ENCODE measurements at places on chromosomes 5 and 9.

- no peak for DNase-seq
These were observed 3.1 kb downstream of the BRD3 start for GRCh38 chr9:134064711-134065110.

DNA sequence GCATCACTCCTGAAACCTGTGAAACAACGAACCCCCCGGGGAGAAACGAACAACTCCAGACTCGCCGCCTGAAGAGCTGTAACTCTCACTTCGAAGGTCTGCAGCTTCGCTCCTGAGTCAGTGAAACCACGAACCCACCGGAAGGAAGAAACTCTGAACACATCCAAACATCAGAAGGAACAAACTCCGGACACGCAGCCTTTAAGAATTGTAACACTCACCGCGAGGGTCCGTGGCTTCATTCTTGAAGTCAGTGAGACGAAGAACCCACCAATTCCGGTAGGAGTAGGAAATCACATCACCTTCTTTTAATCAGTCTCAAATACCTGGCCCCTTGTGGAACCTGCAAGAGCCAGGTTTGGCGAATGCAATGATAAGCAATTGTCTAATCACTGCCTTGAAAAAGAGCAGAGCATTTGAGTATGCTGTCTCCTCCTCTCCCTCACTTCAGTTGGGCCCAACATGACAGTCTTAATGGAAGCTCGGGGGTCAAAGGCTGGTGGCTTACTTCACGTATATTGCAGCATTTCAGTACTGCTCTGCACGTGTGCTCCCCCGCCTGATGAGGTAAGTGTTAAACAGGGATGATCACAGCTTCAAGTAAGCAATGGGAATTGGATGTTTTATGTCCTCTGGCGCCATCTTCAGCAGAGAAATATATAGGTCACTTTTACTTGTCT is 473 bp downstream of the IRGM start:
- peak; percentile 44 for DNase-seq

DNA sequence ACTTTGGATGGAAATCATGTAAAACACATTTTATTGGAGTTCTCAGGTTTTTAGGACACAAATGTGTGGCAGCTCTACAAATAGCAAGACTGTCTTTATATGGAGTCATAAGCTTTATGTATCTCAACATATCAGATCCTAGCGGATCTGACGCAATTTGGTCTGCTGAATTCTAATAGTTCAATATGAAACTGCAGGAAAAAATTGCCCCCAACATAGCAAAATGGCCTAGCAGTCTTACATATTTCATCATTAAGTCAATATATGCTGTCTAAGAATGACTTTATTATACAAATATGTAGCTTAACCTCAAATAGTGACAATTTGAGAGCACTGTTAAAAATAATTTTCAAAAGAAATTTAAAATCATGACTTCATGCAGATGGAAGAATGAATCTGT is 244.3 kb downstream of the TAF11L14 start:
- DNase-seq, result no peak

- no peak for DNase-seq
These were observed 60.1 kb downstream of the KCTD16 start for GRCh38 chr5:144230806-144231205.

- DNase-seq, result peak; percentile 17
These were observed 55.3 kb upstream of the IL17B start for GRCh38 chr5:149434162-149435014.

GRCh38 chr5:173229382-173229959 is 5.5 kb downstream of the NKX2-5 start:
- DNase-seq, result no peak

DNA sequence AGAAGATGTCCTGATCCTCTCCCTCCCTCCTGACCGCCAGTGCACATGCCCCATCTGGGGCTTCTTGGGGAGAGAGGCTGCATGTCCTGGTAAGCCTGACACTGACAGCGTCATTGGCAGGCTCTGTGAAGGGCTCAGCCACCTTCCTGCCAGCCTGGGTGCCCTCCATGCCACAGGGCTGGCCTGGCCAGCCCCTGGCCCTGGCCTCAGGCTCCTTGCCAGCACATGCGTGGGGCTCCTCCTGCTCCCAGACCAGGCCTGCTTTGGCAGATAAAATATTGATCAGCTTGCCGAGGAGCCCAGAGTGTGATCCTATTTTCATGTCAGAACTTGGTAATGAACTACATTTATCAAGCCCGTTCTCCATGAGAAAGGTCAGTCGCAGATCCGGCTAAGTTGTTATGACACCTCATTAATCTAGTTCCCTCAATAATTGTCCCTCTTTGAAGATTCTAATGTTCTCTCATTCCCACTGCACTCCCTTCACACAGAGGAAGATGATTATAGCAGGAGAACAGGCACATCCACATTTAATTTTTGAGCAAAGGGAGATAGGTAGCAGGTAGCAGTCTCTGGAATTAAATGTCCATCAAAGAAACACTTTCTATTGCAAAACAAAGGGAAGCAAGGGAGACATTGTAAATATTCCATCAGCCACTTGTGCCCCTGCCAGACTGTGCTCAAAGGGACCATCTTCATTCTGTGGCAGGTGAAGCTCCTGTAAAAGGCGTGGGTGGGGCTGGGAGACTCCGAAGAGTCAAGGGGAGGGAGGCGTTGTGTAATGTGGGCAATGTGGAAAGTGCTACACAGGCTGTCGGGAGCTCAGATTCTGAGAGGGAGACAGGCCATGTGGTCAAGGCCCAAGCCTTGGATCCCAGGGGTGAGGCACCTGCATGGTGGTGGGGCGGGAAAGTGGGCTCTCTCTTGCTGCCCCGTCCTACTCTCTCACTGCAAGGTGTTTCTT is 272.0 kb downstream of the HSPA4 start:
- DNase-seq, result no peak

- no peak for DNase-seq
These were observed 100.7 kb downstream of the PHF2 start for GRCh38 chr9:93677048-93677571.
